Activated naive CD8-positive, alpha-beta T cell treated with anti-CD3 and anti-CD28 coated beads, Interleukin-2, amount 10 ng/mL, durations not matched to agents 7 days and 5 days (primary cell): ENCODE measurements at places on chromosomes 7 and 10.

DNA sequence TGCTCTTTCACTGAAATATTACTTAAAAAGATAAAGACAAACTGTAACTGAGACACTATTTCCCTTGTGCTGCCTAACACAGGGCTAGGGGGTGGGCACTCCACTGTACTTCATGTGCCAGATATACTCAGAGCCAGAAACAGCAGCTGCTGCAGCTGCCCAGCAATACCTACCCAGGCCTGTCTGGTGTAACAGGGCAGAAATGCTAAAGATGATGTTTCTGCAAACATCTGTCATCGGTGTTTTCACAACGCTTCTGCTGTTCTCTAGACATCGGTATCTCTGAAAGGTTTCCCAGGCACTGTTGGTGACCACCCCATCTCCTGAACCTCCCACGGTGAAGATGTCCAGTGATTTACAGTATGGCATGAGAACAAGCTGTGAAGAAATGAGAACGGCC lies 42.7 kb downstream of the LAMB1 start:
- no peak for DNase-seq

GRCh38 chr10:127947211-127947610 lies 40.3 kb downstream of the PTPRE start:
- DNase-seq = no peak

DNA sequence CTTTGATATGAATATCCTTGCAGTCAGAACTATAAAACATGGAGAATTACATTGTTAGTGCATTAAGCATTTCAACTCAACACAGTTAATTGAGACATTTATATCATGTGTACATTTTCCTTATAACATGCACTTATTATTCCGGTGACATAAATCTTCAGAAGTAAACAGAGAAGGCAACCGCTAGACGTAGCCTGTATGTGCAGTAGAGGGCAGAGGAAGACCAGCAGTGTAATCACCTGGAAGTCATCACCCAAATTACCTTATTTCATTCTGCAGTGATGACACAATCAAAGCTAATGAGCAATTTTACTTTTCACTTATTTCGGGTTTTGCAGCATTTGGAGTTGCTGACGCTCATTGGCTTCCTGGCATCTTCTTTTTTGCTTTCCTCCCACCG lies 394.6 kb downstream of the SDK1 start:
- DNase-seq = no peak

GRCh38 chr7:134699899-134700298 lies 53.2 kb downstream of the BPGM start:
- no peak for DNase-seq

DNA sequence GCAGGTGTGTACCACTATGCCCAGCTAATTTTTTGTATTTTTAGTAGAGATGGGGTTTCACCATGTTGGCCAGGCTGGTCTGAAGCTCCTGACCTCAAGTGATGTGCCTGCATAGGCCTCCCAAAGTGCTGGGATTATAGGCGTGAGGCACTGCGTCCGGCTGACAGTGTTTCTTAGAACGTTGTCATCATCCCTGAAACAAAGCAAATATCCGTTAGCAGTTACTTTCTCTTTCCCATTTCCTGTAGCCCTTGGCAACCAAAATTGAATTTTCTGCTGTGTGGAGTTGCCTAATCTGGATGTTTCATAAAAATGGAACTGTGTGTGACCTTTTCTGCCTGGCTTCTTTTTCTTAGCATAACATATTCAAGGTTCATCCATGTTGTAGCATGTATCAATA lies 22.4 kb downstream of the ZNF33A start:
- no peak for DNase-seq

- no peak for DNase-seq
Measured at GRCh38 chr10:61890430-61890829, 11.1 kb upstream of the ARID5B start.

DNA sequence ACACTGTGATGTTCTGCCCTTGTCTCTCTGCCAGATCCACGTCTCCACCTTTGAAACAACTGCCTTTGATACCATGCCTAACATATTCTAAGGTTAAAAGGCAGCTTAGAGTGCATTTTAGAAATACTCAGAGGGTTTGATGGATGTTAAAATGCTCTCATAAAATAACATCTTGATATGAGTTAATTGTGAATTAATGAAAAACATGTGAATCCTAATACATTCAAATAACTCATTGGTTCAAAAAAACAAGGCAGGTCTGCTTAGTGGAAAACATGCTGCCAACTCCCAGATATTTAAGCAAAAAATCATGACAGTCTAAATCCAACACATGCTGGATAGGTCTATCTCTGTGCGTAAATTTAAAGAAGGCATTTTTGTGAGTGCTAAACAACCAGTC lies 291.8 kb downstream of the AHR start:
- DNase-seq = no peak

DNA sequence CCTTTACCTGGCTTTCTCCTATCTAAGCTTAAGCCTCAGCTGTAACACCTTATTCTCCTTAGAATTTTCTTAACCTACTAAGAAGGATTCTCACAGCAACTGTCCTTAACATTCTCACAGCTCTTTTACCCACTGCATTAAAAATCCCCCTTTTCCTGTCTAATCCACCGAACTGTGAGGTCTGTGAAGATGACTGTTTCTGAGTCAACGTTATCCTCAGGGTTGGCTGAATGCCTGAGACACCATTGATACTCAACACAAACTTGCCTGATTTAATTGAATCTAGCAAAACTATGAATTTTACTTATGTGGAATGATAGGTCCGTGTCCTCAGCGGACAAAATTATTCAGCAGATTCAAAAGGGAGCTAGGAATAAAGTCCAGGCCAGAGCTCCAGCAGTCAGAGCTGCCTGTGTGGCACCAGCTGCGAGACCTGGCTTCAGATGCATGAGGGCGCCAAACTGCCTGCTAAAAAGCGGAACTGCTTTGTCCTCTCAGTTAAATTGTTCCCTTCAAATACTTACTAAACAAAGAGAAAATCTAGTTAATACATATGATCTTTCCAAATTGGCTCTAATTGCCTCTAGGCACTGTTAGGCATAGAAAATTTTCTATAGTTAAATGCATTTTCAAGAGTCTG lies 33.4 kb upstream of the VWDE start:
- no peak for DNase-seq

DNA sequence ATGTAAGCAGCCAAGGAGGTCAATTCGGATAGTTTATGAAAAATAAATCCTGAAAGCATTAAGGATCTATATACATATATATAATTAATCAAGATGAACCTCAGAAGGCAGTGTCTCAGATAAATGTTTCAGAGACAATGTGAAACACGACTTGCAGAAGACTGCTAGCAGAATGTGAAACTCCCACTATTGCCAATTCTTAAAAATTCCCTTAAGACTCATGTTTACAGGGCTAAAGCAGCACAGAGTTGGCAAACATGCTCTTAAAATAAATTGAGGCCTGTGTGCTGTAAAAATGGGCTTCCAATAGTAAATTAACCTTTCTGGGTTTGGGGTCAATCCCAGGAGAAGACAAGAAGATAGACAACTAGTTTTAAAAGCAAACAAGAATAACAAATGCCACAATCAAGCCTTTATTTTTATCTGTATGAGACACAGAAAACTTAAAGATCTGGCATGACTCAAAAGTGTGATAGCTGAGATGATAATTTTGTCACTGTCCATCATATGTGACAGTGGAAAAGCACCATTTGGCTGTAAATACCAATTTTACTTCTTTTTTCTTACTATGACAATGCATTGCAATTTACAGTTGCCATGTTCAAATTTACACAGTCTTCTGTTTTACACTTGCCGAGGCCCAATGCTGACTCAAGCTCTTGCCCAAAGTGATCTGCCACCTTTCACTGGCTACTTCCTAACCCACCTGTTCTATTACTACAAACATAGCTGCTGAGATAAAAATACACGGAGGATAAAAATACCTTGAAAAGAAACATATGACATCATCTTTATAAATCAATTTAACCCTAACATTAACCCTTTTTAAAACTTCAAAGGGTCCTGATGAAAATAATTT lies 78.6 kb downstream of the CHCHD3 start:
- DNase-seq = no peak

DNA sequence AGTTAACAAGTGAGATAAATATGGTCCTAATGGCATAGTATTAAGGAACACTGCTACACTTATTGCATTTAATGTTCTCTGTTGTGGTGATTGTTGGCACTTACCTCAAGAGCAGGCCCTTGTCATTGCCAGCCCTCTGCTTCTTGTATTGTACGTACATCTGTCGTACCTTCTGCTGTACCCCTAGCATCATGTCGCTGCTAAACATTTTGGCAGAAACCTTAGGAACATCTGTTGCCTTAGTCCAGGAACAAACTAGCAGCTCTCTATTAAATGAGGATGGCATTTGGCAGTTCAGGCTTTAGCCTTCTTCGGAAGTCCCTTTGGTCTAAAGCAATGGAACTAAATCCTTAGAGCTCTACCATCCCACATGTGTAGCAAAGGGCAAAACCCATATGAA lies 47.6 kb downstream of the PRKG1 start:
- no peak for DNase-seq
